HAP-1 (cell line): ENCODE measurements at places on chromosomes 6 and 20.

DNA sequence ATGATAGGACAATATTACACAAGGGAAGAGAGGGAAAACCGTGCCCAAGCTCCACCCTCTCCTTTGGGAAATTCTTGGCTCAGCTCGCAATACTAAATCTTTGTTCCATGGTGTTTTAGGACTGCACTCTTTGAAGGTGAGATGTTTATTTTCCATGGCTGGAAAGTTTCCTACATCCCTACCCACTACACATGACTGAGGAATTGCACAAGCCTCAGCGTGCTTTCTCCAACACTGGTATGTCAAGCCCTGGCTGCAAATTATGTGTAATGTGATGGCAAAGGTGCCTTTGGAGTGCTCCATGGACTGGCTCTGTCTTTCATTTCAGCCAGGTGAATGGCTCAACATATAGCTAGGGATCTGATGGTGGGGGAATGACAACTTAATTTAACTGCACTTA lies 134.3 kb downstream of the ISM1 start:
- DNase-seq = no peak

DNA sequence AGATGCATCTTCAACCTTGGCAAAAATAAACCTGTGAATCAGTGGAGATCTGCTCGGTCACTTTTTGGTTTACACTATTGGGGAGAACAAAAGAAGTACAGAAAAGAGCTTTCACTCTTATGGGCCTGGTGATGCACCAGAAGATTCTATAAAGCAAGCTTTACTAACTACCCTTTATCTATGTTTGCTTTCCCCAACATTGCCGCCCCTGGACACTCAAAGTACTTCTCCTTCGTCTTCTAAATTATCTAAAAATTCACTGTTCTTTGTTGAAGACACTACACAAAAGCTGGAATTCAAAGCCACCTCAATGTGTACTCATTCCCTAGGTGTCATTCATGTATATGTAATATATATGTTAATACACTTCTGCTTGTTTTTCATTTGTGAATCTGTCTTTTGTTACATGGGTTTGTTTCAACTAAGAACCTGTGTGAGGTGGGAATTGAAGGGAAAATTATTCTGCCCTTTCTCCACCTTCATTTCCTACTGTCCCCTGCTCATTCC lies 97.9 kb upstream of the BTN3A2 start:
- DNase-seq = peak; percentile 50

GRCh38 chr6:52227495-52227894 lies 16.8 kb downstream of the IL17F start:
- no peak for DNase-seq

- no peak for DNase-seq
Observed at GRCh38 chr6:110552076-110552475, 75.7 kb upstream of the SLC22A16 start.

- no peak for DNase-seq
Observed at GRCh38 chr6:139355172-139355571, 19.3 kb downstream of the CITED2 start.

DNA sequence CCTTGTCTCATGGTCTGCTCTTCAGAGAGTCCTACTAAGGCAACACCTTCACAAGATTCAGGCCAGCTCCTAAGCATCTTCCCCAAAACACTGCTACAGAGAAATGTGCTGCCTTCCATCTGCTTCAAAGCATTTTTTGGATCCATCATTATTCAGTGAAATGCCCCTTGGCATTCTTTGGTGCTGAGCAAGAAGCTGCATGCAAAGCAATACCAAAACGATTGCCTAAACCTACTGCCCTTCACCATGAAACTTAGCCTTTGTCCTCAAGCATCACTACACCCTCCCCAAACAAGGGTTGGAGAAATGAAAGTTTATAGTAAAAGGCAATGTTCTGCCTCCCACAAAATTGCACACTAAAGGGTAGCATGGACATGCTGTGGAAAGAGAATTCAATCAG lies 93.5 kb downstream of the SNAP25 start:
- DNase-seq = no peak

GRCh38 chr6:32774426-32774825 lies 11.1 kb upstream of the HLA-DQB2 start:
- DNase-seq = no peak

- peak; percentile 71 for DNase-seq
Observed at GRCh38 chr6:15244620-15245360, 1.1 kb upstream of the JARID2 start.

- peak; percentile 92 for DNase-seq
Observed at GRCh38 chr6:149941583-149942460, at the start of gene ULBP2. Gene ULBP2 (plus strand): TSS chr6:149942014. CDS start chr6:149942073, 59 bp downstream.

DNA sequence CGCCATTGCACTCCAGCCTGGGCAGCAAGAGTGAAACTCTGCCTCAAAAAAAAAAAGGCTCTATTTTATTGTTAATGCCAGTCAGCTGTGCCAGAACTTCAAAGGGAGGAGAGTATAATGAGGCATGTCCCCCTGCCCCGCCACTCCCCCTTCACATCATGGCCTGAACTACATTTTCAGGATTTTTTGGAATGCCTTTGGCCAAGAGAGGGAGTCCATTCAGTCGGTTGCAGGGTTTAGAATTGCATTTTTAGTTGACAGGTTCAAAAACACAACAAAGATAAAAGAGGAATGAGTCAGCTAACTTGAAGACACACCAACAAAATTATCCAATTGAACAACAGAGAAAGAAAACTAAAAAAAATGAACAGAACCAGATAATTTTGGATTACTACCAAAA lies 59.1 kb downstream of the CEP43 start:
- DNase-seq = no peak

- no peak for DNase-seq
Observed at GRCh38 chr6:6407071-6407741, 86.7 kb upstream of the F13A1 start.

GRCh38 chr20:60011512-60012507 lies 53.6 kb downstream of the CDH26 start:
- no peak for DNase-seq

GRCh38 chr20:61911824-61912223 lies 153.9 kb downstream of the TAF4 start:
- DNase-seq = no peak

DNA sequence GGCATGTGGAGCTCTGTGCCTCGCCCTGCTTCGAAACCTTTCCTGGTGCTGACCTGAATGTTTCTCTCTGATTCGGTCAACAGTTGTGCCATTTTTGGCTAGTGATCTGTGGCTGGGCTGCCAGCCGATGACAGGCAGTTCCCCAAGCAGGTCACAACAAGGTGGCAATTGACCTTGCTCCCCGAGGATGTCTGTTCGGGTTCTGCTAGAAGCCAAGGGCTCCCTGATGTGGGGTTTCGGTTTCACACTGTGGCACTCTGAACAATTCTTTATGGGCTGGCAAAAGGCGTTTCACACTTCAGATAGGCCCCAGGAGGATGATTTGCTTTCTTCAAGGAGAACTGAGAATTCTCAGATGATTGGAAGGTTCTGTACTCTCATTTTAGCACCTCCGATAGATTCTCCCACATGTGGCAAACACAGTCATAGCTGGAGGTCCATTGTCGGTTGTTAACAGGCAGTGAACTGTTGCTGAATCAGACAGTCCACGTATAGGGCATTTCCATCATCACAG lies 135.6 kb downstream of the SLC24A3 start:
- DNase-seq = no peak

GRCh38 chr6:37624606-37625574 lies 72.8 kb downstream of the MDGA1 start:
- DNase-seq = peak; percentile 35

DNA sequence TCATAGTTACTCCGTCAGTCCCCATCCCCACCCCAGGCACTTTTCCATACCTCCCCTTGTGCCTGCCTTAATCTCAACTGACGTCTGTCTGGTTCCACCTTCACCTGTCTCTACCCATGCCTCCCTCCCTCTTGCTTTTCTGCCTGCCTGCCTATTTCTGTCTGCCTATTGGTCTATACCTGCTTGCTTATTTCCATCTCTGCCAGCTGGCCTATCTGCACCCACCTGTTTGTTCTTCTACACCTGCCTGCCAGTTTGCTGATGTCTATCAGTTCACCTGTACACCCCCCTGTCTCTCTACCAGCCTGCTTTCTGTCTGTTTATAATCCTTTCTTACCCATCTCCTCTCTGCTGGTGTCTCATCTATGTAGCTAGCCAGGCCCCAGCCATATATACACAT lies 87.5 kb downstream of the RALGAPA2 start:
- DNase-seq = no peak

GRCh38 chr20:46803123-46804020 lies 91.3 kb upstream of the EYA2 start:
- DNase-seq = no peak

GRCh38 chr6:90538278-90539046 lies 48.4 kb downstream of the MAP3K7 start:
- DNase-seq = no peak

GRCh38 chr20:23666698-23667097 lies 22.1 kb downstream of the CST4 start:
- DNase-seq = no peak

DNA sequence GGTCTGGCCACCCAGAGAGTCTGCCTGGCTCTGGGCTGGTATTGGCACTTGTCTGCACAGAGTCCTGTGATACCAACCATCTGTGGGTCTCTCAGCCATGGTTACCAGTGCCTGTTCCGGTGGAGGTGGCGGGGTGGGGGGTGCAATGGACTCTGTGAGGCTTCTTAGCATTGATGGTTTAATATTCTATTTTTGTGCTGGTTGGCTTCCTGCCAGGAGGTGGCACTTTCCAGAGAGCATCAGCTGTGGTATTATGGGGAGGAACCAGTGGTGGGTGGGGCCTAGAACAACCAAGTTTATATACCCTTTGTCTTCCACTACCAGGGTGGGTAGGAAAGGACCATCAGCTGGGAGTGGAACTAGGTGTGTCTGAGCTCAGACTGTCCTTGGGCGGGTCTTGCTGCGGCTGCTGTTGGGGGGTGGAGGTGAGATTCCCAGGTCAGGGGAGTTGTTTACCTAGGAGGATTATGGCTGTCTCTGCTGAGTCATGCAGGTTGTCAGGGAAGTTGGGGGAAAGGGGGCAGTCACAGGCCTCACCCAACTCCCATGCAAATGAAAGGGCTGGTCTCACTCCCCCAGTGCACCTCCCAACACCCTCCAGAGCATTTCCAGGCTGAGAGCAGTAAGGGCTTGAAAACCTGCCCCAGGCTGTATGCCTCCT lies 117.5 kb downstream of the FLRT3 start:
- DNase-seq = no peak

DNA sequence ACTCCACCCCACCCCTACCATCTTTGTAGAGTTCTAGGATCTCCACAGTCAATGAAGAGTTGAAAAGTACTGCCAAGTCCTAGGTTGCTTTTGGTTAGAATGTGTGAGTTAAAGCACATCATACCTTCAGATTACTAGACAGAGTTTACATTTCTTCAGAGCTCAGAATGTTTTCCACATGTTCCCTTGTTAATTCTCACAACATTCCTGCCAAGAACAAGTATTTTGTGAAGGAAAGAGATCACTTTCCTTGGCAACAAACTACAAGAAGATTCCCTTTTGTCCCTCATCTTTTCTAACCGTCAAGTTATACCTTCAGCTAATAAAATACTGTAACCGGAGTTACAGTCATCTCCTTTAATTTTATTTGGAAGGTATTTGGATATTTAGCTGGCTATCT lies 266.8 kb downstream of the ZFAND3 start:
- no peak for DNase-seq

GRCh38 chr20:63896264-63897105 lies 1.6 kb downstream of the DNAJC5 start:
- no peak for DNase-seq

DNA sequence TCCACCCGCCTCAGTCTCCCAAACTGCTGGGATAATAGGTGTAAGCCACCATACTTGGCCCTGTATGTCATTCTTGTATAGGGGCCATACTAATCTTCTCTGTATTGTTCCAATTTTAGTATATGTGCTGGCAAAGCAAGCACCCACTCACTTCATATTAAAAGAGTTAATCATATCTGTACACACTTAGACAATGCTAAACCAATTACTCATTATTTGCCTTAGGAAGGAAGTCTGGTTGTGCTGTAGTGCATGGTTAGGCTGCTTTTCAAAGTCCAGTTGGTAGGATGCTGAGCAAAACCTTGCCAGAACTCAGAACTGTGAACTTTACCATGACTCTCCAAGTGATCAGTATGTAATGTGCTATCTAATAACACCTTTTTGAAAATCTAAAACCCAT lies 88.6 kb downstream of the LIN28B start:
- no peak for DNase-seq

- no peak for DNase-seq
Observed at GRCh38 chr6:12457094-12457493, 166.9 kb downstream of the EDN1 start.

- DNase-seq = no peak
Observed at GRCh38 chr6:43582911-43583310, 6.9 kb downstream of the POLH start.

- DNase-seq = no peak
Observed at GRCh38 chr6:158751224-158751623, 67.9 kb downstream of the EZR start.

- DNase-seq = no peak
Observed at GRCh38 chr6:51569594-51569993, 517.8 kb downstream of the PKHD1 start.

GRCh38 chr20:13758884-13759283 lies 25.8 kb downstream of the ESF1 start:
- DNase-seq = no peak

DNA sequence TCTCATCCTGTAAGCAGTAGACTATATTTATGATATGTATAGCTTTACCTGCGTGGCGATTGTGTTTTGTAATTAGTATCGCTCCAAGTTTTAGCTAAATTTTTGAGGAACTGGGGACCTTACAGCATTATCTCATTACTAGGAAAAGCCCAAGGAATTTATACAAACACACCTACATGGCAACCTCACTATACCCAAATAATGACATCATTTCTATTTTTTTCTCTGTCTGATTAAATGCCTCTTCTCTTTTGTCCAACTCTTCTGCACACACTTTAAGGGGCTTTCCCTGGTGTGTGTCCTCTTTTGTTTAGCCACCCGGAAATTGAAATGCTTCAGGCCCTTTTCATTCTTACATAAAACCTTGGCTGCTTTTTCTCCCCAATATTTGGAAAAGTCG lies 82.9 kb upstream of the EXOC2 start:
- DNase-seq = no peak

DNA sequence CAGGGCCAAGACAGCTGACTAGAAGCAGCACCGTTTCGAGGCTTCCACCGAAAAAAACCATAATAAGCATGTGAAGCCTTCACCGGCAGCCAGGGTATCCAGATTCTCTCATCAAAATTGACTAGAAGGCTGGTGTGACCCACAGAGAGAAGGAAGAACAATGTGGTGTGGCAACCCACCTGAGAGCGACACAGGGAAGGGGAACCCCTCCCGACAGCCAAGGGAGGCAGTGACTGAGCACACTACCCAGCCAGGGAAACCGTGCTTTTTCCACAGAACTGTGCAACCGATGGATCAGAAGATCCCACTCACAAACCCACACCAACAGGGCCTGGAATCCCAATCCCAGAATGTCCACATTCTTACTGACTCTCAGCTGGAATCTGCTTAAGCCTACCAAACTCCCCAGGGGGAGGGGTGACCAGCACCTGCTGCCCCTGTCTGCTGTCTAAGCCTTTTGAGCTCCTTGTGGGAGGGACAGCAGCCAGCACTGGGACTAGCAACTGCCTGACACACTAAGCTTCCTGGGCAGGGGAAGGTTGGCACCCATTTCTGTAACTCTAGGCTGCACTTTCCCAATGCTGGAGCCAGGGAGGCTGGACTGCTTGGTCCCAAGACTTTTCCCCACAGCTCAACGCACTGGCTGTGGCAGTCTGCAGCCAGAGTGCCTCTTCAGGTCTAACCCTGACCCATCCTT lies 231.9 kb upstream of the FAM83B start:
- no peak for DNase-seq
